NCI-H1105 treated with DMSO at 0.1 percent for 48 hours (cell line): ENCODE measurements at places on chromosomes 12 and 14.
A peak's percentile ranks its signal among the peaks of the same experiment; 100 is the strongest.

- no peak for DNase-seq
Measured at GRCh38 chr14:102282751-102283465, 22.1 kb downstream of the MOK start.

GRCh38 chr14:105098316-105098715 is 33.1 kb upstream of the GPR132 start:
- DNase-seq: no peak

- no peak for DNase-seq
Measured at GRCh38 chr12:128791395-128792322, 32.1 kb downstream of the SLC15A4 start.

DNA sequence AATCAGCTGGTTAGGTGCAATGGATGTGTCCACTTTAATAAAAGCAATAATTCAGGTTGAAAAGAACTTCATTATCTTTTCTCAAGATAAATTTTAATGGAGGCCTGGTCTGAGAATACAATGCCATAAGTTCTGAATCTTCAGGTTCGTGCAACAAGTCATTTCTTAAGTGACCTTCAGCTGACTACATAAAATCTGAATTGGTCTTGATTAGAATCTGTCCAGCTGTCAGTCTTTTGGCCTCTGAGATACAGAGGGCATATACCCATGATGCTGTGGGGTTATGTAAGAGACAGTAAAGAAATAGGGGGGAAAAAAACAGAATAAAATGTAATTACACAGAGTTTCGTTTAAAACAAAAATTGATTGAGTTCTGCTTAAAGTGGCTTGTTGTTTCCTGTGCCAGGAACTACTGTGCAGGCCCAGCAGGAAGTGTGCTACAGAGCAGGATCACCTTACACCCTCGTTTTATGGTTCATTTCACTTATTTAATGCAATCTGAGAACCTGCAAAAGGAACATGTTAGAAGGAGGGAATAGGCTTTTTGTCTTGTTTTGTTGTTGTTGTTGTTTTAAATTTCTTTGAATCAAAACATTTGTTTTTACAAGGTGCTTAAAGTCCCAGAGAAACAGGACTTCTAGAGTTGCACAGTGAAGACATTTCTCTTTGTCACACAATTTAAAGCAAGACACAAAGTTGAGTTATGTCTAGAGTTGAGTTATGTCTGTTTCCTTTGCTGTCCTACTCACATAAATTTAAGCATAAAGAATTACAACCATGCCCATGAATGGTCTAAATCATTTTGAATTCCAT is 64.2 kb downstream of the LGR5 start:
- peak; percentile 34 for DNase-seq

GRCh38 chr14:59057551-59057950 is 130.9 kb upstream of the DAAM1 start:
- DNase-seq: no peak

- DNase-seq: no peak
Measured at GRCh38 chr14:85241022-85241855, 288.7 kb upstream of the FLRT2 start.

GRCh38 chr14:55136241-55136640 is 7.2 kb downstream of the LGALS3 start:
- no peak for DNase-seq

DNA sequence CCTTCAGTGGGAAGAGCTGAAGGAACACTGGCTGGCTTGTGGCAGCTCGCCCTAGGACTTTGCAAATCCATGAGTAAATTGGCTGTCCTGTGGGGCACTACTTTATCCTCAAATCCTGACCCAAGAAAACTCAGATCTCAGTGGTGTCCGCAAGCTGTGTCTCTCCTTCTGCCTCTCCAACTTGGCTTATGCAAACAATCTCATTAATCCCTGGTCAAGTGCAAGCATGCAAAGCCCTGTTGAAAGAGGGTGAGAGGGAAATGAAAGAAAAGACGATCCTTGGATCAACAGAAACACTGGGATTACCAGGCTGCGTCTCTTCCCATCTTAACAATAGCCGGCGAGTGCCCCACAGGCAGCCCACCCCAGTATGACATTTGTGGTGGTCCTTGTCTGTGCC is 901.6 kb downstream of the BCL11B start:
- DNase-seq: no peak

- no peak for DNase-seq
Measured at GRCh38 chr14:54806616-54807015, 96.0 kb downstream of the GCH1 start.

DNA sequence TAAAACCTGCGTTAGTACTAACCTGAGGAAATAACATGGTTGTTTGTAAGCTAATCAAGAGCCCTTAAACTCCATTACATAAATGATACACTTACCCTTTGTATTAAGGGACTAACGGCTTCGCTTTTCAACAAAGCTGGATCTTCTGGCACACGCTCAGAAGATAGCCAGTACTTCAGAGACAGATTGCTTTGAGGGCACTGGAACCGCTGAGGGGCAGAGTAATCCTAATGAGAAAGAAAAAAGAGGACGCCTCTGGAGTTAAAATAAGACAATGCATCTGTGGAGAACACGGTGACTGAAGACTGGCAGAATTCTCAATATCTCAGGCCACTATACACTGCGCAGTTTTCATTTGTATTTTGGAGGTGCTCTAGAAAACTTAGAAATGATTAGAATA is 1.5 kb upstream of the KTN1 start:
- DNase-seq: no peak

DNA sequence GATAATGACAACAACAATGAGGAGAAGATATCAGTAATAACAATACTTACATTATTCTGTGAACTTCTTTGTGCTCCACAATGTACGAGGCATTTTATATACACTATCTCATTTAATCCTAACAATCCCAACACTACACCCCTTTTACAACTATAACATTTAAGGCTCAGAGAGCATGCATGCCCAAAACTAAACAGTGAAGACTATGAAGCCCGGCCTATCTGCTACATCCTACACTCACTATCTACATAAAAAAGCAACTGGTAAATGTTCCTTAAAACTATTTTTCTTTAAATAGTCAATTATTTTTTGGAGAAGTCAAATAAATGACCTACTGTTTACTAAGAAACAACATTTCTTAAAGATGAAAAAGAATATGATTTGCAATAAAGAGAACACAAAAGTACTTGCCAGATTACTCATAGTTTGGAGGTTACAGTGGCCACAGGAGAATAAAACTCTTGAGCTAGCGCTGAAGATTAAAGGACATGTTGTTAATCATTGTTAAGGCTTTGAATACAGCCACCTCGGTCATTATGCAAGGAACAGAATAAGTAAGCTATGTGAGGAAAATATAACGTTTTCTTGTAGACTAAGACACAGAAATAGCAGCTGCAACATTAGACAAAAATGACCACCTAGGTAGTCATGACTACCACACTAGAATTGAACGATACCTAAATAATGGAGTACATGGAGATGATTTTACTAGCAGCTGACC is 56.7 kb downstream of the EPS8 start:
- no peak for DNase-seq

GRCh38 chr14:34437729-34438080 is 24.3 kb downstream of the SPTSSA start:
- DNase-seq: no peak

GRCh38 chr14:89241257-89241656 is 175.8 kb downstream of the FOXN3 start:
- DNase-seq: no peak

- no peak for DNase-seq
Measured at GRCh38 chr12:77601069-77601468, 229.6 kb upstream of the NAV3 start.

GRCh38 chr12:1738446-1738845 is 47.6 kb downstream of the ADIPOR2 start:
- DNase-seq: no peak

- no peak for DNase-seq
Measured at GRCh38 chr12:42421844-42422779, 96.1 kb downstream of the PPHLN1 start.

DNA sequence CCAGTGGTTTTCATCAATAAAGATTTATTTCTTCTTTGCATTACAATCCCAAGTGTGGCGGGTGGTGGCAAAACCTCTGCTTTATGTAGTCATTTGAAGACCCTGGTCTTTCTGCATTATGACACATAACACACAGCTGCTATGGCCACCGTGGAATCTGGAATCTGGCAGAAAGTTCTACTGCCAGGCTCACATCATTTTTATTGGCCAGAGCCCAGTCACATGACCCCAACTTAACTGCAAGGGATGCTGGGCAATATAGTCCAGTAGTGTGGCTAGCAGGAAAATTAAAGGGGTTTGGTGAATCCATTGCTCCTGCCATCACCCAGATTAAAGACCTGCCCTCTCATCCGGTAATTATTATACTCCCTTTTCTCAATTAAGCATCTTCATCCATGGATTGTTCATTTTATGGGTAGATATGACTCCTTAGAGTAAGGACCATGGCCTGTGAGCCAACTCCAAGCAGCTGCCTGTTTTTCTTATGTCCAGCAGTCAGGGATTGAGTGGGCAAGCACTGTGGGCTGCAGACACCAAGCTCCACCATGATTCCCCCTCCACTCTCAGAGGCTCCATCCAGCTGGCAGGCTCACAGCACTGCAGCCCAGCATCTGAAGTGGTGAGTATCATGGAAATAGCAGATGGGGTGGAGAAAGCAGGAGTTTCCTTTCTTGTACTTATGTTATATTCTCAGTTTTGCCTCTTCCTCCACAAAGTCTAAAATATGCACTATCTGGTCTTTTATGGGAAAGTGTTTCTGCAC is 1030.7 kb downstream of the AACS start:
- DNase-seq: no peak

- no peak for DNase-seq
Measured at GRCh38 chr14:59184396-59184795, 4.1 kb upstream of the DAAM1 start.

- DNase-seq: peak; percentile 77
Measured at GRCh38 chr12:66668311-66668710, 10.6 kb downstream of the GRIP1 start.

DNA sequence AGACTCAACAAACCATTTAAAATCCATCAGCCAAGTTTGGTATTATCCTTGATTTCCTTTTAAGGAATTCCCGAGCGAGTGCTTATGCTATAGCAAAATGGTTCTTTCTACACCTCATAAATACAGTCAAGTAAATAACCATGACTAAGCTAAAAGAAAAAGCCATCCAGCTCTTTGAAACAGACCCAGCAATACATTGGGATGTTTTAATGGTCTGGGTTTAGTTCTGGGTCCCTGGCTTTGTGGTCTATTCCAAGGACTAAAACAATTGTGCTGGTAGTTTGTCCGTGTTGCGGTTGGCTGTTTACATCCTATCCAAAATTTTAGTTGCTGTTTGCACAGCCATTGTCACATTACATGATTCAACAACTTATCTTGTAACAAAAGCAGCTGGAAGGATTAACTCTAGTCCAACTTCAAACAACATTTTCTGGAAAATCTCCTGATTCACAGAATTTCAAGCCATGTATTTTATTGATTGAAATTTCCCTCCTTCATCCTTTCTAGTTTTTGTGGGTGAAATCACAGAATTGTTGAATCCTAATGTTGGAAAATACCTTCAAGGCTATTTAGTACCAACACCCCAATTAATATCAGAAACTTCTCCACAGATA is 19.6 kb downstream of the KLRB1 start:
- DNase-seq: no peak

GRCh38 chr12:92639017-92639416 is 63.8 kb upstream of the PLEKHG7 start:
- DNase-seq: peak; percentile 82

- DNase-seq: no peak
Measured at GRCh38 chr14:101495827-101496775, 65.2 kb upstream of the DIO3 start.

DNA sequence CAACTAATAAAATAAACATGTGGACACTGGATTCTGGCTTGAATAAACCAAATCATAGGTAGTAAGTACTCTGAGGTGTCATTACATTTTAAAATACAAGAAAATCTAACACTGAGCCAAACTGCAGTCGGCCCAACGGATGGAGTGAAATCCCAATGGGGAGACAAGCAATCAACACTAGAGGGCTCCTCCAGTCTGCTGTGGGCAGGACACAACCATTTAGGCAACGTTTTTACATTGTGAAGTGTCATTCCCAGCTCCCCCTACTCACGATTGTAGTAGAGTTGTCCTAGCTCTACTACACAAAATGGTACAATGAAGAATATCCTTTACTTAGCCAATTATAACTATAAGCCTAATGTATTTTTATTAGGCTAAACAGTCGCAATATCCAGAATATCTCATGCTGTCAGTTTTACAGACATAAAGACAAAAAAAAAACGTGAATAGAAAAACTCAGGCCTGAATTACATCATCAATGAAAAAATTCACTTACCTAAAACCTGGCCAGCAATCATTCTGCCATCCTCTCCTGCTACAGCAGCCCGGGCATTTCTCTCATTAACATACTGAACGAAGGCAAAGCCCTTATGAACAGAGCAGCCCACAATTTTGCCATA is 35.7 kb downstream of the HNRNPC start:
- no peak for DNase-seq

DNA sequence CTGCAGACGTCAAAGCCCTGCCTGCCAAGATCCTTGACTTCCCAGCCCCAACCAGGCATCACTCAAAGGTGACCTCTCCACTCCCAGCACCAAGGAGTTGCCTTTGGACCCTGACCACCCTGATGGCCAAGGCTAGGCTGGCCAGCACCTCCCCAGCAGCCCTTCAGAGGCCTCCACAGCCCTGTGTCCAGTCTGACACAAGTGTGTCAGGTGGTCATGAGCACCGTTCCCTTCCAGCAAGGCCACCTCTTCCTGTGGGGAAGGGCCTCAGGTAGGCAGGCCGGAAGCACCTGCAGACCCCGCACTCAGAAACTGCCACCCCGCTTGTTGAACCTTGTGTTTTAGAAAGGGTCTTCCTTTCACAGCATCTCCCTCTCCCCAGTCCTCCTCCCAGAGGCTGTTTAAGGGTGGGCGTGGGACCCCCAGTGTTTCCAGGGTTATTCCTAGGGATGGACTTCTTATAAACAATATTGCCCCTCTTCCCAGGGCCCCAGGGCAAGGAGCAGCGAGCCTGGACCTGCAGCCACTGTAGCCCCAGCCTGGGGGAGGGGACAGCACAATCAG is 13.2 kb upstream of the INF2 start:
- no peak for DNase-seq

GRCh38 chr12:111006621-111007020 is 86.2 kb upstream of the MYL2 start:
- DNase-seq: no peak

DNA sequence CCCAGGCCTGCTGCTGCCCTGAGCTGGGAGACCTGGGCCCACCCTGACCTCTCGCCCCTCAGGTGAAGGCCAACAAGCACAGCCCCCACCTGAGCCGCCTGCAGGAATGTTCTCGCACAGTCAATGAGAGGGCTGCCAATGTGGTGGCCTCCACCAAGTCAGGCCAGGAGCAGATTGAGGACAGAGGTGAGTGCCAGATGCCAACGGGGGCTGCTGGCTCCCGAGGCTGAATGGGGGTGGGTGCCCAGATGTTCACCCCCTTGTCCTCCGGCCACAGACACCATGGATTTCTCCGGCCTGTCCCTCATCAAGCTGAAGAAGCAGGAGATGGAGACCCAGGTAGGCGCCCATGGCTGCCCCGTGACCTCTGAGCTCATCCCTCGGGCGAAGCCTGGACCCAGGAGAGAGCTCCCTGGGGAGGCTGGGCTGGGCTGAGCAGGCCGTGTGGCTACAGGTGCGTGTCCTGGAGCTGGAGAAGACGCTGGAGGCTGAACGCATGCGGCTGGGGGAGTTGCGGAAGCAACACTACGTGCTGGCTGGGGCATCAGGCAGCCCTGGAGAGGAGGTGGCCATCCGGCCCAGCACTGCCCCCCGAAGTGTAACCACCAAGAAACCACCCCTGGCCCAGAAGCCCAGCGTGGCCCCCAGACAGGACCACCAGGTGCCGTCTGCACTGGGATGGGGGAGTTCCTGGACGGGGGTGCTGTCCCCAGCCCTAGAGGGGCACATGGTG is 25.8 kb downstream of the HIP1R start:
- no peak for DNase-seq

- DNase-seq: no peak
Measured at GRCh38 chr14:80602946-80603345, 338.6 kb downstream of the CEP128 start.
